Stimulated activated CD4-positive, alpha-beta T cell treated with anti-CD3 and anti-CD28 coated beads, Interleukin-2, amount 100 ng/mL, for 48 hours (primary cell): ENCODE measurements at places on chromosomes 13 and 19.
A peak's percentile ranks its signal among the peaks of the same experiment; 100 is the strongest.

DNA sequence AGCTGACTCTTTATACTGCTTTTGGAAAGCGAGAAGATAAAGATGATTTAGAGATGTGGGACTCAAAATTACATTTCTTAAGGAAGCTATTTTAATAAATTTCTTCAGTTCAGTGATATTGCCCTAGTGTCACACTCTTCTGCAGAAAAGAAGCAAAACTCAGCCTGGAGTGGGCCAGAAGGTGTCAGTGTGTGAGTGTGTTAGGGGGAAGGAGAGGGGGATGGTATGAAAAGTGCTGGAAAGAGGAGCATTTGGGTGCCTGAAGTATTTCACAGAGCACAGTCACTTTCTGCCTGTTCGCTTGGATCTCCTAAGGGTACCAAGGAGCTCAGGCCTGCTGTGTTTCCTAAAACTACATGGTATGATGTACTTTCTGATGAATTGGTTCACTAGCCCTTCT, 84.5 kb upstream of the FRY start:
- DNase-seq: no peak

GRCh38 chr13:20706661-20707060, 3.2 kb downstream of the IL17D start:
- no peak for DNase-seq

DNA sequence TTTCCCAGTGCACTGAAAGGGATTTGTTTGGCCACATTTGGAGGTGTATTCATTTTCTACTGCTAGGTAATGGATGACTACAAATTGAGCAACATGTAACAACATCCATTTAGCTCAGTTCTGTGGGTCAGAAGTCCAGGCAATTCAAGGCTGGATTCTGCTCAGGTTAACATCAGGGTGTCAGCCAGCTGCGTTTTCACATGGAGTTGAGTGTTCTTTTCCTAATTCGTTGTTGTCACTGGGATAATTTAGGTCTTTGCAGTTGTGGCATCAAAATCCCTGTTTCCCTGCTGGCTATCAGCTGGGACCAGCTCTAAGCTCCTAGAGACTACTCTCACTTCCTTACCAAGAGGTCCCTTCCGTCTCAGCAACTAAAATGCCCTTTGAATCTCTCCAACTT, 25.4 kb downstream of the MIR17HG start:
- DNase-seq: no peak

DNA sequence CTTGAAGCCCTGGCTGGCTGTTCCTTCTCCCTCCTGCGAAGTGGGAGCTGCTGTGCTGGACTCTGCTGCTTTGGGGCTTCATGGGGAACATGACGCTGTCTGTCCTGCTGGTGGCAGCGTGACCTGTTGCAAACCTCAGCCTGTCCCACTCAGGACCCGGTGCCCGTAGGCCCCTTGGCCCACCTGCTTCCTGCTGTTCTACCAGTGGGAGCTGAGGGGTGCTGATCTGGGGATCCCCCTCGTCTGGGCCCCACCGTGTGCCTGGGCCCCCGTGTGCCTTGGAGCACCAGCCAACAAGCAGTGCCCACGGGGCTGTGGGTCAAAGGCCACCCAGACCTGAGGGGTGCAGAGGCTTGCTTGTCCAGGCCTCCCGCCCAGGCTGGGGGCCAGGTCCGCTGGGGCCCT, 5.3 kb downstream of the SPPL2B start:
- no peak for DNase-seq

GRCh38 chr13:52652980-52653303, 306 bp downstream of the SUGT1 start:
- no peak for DNase-seq

DNA sequence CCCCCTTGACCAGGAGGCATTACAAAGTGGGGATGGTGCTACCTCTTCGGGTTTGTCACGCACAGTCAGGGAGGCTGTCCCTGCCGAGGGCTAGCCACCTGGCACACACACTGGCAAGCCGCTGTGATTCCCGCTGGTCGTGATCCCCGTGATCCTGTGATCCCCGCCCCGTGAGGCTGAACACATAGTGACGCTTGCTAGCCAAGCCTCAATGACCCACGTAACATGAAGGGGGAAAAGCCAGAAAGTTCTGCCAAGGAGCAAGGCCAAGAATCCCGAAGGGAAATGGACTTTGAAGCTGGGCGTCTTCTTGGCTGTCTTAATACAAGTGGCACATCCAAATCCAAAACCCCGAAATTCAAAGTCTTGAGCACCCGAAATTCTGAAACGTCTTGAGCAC, 13.7 kb downstream of the LDLR start:
- no peak for DNase-seq

- no peak for DNase-seq
These were observed 493.3 kb downstream of the COG6 start for GRCh38 chr13:40148742-40149141.

DNA sequence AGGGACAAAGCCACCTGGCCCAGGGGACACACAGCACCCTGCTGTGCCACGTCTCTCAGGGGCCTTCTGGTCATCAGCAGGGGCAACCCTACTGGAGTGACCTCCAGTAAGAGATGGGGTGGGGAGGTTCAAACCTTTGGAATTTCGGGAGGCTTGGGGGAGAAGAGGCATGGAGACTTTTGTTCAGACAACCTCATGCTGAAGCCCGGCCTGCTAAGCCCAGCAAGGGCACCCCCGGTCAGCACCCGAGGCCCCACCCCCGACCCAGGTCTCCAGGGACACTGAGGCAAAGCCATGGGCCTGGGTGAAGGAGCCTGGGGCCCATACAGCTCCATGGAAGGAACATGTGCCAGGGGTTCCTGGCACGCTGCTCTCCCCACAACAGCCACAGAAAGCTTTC, 23.3 kb downstream of the ZNF787 start:
- no peak for DNase-seq

DNA sequence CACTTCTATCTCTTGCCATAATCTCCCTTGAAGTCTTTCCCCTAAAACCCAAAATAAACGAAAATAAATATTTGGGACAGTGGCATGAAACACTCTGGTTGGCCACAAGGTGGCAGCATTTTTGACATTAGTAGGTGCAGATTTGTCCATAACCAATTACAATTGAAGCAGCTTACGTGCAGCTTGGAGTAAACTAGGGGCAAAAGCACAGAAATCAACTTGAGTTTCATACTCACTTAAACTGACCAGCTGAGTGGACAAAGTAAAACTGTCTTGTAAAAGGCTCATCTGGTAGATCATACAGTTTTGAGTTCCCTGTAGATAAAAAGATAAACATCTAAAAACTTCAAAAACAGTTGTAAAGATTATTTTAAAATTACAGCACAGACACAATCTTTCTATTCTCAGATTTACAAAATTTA, 18.8 kb downstream of the PDCD5 start:
- peak; percentile 53 for DNase-seq

- no peak for DNase-seq
These were observed 26.4 kb upstream of the DPP9 start for GRCh38 chr19:4749870-4750590.

DNA sequence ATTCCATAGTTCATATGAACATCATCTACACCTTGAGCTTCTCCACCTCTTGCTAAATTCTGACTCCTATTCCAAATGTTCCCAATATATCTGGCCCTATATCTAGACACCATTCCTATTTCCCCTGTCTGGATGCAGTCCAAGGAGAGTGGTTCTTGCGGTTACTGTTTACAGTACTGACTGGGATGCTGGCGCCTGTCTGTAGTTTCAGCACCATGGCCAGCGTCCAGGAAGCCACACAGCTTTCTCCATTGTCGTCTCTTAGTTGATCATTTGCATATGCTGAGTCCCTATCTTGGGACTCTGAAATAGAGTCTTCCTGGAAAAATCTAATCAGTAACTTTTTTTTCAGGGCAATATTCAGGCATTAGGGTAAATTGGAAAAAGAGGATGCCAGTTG, 14.9 kb downstream of the LAIR2 start:
- peak; percentile 53 for DNase-seq

DNA sequence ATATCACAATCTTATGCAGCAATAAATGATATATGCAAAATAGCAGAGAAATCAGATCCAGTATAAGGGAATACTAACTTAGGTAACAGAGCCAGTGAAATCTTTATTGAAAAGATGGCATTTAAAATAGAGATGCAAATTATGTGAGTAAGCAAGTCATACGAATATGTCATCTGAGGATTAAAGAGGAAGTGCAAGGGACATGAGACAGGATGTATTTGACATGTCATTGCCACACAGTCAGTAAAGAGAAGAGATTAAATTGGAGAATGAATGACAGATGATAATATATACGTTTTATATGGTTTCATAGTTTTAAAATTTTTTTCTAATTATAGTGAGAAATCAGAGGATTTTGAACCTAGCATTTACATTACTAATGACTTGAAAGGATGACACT, 426.4 kb downstream of the SLITRK5 start:
- no peak for DNase-seq

- DNase-seq: no peak
These were observed 102.1 kb upstream of the FNDC3A start for GRCh38 chr13:48873587-48873986.

GRCh38 chr13:49938314-49938713, 2.2 kb upstream of the SPRYD7 start:
- DNase-seq: no peak

DNA sequence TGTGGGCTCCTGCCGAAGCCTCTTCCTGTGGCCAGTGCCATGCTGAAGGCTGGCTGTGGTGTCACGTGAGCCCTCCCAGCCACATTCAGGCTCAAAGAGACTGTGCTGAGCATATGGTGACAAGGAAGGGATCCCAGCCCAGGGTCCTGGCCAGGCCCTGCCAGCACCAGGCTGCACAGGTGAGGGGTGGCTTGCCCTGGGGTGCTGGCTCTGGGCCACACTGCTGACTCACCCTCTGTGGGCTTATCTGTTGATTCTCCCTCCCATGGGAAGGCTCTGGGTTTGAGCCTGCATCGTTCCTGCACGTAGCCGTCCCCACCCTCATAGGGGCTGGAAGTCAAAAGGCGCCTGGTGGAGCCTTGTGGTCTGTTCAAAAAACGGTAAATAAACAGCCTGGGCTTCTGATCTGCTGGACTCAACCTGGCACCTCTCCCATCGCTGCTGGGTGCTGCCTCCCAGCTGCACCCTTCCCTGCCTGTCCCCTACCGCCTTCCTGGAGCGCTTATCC, 31.1 kb downstream of the DNM2 start:
- DNase-seq: no peak

- no peak for DNase-seq
These were observed 151.3 kb downstream of the CYSLTR2 start for GRCh38 chr13:48804821-48805601.

GRCh38 chr19:50666346-50667176, 17.3 kb downstream of the C19orf81 start:
- no peak for DNase-seq
